Endothelial cell of umbilical vein (primary cell): ENCODE measurements at places on chromosomes 12 and 14.

DNA sequence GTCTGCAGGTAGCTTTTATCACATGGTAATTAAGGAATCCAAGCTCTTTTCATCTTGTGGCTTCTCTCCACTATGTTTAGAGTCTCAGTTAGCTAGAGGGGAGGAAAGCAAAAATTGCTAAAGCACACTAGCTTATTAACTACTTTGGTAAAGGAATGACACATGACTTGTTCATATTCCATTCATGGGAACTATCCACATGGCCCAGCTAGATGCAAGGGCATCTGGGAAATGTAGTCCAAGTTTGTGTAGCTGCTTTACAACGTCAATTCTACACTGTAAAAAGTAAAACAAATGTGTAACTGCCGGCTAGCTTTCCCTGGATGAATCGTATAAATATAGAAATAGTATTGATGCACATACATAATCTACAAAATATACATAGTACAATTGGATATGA, 244.5 kb upstream of the LRFN5 start:
- no peak for DNase-seq

DNA sequence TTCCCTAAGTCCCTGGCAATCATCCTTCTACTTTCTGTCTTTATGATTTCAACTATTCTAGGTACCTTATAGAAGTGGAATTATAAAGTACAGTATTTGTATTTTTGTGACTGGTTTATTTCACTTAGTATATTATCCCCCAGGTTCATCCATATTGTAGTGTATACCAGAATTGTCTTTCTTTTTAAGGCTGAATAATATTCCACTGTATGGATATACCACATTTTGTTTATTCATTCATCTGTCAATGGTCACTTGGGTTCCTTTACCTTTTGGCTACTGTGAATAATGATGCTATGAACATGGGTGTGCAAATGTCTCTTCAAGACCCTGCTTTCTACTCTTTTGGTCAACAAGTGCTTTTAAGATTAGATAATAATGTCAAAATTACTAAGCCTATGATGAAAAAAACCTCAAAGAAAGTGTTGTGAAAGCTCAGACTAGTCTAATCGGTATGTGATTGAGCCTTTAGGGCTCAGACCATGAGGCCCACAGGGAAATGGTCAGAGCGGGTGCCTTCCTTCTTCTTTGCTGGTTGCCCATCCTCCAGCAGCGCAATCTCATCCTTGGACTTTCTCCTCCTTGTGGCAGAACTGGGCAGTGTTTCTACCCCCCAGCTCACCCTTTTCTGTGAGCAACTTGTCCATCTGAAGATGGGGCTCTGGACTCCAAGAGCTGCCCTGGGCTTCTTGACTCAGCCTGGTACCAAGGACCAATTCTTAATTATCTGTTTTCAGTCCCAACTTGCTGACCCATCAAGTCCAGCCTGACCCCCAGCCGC, 105.4 kb downstream of the TTC8 start:
- peak; percentile 4 for DNase-seq

DNA sequence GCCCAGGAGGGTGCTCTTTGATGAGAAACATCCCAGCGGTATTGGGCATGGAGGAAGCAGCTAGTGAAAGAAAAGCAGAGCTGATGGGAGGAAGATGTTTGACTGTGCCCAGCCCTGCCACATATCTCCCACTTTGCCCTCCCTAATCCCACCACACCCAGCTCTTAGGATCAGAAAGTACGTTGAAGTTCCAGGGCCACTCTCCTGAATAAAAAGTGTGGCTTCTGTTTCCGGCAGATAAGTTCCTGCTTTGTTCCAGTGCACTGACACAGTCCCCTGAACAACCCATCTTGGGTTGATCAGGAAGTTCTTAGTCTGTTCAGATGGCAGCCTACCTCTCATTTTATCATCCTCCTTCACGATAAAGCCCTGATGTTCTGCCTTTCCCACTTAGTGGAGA, 16.5 kb downstream of the TPCN1 start:
- DNase-seq, result peak; percentile 53

DNA sequence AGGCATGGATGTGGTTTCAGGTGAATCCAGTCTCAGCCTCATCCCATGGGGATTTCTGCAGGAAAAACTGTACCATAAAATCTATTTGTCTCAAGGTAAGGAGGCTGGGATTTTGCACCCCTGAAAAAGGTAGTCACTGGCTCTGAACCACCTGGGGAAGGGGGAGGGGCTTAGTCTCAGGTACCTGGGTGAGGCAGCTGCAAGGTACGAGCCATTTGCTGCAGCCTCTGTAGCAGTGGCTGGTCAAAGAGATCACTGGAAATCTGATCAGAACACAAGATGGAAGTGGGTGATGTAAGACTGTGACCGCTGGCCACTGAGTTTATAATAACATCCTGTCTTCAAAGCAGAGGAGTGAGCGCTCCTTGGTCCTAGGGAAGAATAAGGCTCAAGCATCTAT, 209.9 kb upstream of the NOS1 start:
- DNase-seq, result no peak

GRCh38 chr12:120801146-120801545, 75.5 kb downstream of the ACADS start:
- DNase-seq, result no peak

DNA sequence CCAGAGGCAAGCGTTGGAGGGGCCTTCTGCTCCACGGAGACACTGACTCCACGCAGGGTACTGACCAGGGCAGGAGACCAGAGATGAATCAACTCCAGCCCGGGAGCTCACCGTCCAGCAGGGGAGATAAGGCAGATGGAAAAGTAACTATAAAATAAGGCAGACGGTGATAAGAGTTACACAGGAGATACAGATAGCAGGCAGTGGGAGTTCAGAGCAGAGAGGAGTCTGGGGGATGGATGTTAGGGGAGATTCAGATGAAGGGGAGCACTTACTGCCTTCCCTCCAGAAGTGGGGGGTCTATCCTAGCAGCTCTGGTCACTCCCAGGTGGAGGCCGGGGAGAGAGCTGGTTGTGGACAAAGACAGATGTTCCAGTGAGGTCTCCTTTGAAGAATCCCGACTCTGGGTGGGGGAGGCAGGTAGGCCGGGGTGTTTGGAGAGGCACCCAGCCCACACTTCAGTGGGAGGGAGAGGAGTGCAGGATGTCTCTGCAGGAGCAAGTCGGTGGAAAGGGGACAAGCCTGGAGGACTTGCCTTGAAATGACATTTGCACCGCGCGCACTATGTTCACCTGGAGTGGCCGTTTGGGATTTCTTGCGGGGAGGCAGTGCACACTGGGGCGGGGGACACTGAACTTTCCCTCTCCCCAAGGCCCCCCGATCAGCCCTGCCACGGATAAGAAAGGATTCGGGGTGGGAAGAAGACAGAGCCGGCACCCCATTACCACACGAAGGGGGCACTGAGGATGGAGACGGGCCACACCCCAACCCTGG, 1.2 kb downstream of the PITPNM2 start:
- no peak for DNase-seq

GRCh38 chr12:39105111-39105510, 199.7 kb upstream of the CPNE8 start:
- DNase-seq, result no peak

DNA sequence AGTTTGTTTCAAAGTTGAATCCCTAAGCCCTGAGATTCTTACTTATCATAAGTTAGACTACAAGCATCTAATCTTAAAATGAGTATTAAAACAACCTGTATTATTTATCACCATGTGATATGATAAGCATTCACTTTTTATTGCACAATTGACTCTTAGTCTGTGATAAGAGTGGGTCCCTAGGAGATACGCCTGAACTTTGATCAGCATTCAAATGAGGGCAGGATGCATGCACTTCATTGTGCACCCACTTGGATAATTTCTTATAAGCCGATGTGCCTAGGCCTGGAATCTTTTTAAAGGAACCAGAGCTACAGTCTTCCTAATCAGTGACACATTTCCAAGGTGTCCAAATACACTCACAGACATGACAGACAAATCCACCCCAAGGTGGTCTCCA, 31.4 kb upstream of the SPTLC2 start:
- DNase-seq, result no peak

- DNase-seq, result no peak
Observed at GRCh38 chr12:51536159-51536558, 54.9 kb upstream of the SCN8A start.

GRCh38 chr12:77407931-77408330, 342.6 kb upstream of the E2F7 start:
- DNase-seq, result no peak

- no peak for DNase-seq
Observed at GRCh38 chr14:44995196-44995595, 33.2 kb downstream of the TOGARAM1 start.

DNA sequence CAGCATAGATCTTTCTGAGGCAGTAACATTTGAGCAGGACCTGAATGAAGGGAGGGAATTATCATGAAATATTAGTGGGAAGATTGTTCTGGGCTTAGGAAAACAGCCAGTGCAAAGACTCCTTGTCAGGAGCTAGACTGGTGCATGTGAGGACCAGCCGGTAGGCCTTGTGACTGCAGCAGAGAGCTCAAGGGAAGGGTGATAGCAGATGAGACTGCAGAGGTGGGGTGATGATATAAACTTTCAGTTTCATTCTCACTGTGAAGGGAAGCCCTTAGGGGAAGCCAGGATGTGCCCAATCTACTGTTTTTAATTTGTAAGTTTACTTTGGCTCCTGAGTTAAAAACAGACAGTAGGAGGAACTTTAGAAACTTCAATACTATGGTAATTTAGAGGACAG, 12.4 kb downstream of the IL22 start:
- DNase-seq, result peak; percentile 8

DNA sequence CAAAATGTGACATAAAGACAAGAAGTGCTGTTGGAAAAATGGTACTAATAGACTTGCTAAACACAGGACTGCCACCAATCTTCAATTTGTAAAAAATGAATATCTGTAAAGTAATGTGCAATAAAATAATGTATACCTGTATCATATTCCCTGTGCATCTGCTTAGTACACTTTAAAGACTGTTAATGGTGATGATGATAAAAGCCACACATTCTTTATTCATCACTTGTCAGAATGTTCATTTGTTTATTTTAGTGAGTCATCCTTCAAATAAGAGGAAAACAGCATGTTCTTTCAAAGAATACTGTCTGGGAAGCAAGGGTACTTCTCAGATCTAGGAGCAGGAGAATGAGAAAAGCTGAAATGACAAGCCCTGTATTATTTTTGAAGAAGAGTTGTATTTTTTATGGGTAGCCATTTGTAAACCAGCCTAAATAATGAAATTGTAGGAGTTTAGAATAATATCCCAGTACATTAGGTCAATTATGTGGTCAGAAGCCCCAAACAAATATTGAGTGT, 78.3 kb upstream of the PSMA6 start:
- DNase-seq, result peak; percentile 70

- no peak for DNase-seq
Observed at GRCh38 chr12:52645982-52646381, 6.0 kb downstream of the KRT2 start.

GRCh38 chr12:47845081-47845480, 25.4 kb upstream of the HDAC7 start:
- no peak for DNase-seq

GRCh38 chr14:70882776-70883492, 24.3 kb upstream of the PCNX1 start:
- peak; percentile 70 for DNase-seq

GRCh38 chr14:89394972-89395371, 22.1 kb downstream of the FOXN3 start:
- DNase-seq, result no peak

DNA sequence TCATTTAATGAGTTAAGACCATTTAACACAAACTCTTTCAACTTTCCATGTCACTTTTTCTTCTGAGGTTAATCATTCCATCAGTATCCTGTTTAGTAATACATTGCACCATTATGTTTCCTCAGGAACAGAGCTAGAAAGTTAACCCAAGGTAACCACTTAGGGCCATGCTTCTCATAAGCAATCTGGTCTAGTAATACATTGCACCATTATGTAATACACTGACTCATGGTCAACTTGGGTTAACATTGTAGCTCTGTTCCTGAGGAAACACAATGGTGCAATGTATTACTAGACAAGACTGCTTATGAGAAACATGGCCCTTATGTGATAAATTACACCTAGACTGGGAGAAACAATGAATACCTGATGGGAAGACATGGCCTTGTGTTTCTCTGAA, 21.7 kb downstream of the ERH start:
- no peak for DNase-seq

DNA sequence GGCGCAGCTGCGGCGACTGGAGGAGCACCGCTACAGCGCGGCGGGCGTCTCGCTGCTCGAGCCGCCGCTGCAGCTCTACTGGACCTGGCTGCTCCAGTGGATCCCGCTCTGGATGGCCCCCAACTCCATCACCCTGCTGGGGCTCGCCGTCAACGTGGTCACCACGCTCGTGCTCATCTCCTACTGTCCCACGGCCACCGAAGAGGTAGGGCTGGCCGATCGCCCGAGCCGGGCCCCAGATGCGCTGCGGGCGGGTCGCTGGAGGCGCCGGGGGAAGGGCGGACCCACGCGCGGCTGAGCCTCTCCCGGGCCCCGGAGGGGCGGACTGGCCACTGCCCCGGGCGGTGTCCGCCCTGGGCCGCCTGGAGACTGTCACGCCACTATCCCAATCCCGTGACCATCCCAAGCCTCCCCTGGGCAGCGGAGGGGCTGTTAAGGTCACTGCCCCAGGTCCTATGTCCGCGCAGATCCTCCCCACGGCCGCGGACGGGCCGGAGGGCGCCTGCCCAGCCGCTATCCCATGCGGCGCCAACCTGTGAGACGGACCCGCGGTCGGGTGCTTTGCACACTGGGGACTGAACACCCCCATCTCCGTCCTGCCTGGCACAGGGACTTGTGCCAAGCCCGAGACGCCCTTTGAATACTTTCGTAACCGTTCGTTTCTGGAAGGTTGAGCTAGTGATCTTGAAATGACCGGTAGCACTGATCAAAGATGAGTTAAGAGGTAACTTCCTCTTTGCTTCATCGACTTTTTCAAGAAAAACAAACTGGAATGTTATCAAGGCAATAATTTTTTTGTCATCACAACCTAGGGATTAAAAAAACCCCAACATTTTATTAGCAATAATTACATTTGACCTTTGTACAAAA, 725 bp downstream of the CHPT1 start:
- peak; percentile 46 for DNase-seq

DNA sequence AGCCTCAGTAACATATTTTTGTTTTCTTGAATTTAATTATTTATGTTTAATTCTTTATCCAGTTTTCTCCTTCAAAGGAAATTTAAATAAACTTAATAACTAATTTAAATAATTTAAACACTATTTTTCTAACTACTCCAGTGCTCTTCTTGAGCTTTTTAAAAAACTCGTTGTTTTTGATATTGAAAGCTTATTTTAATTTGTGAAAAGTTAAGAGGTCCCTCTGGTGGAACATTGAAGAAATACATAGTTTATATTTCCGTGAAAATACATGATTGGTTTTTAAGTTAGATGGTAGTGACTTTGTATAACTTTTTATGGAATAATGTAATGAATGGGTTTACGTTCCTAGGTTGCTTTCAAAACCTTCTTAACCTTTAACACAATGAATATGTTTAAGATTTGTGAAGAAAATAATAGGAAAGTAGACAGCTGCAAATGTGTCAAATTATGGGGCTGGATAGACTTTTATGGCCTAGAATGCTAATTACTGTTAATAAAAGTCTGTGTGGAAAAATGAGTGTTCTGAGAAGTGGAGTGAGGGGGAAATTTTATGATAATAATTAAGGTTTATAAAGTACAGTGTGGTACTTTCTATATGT, 45.9 kb upstream of the MSRB3 start:
- peak; percentile 62 for DNase-seq

- no peak for DNase-seq
Observed at GRCh38 chr12:121232977-121233627, 23.2 kb downstream of the P2RX4 start.

GRCh38 chr12:121165316-121165715, 32.6 kb downstream of the P2RX7 start:
- DNase-seq, result no peak

- DNase-seq, result no peak
Observed at GRCh38 chr12:105947906-105948305, 190.8 kb downstream of the NUAK1 start.
